ENCODE measurements at places on chromosomes 7 and 10.

- DNase-seq = no peak
Measured at GRCh38 chr7:37109016-37109683, 339.5 kb downstream of the ELMO1 start.

DNA sequence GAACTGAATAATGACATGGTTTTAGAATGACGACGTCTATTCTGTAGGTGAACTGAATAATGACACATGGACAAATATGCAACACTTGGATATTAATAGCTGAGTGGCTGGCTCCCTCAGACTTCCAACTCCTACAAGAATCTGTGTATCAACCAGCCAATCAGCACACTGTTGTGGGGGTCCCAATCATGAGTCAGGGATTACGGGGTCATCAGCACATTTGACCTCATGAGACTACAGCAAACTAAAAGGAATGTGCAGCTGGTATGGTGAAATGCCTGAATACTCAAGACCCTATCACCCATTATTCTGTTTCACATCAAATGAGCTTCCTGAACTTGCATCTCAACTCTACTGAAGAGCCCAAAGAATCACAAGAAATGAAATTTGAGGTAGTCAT is 192.5 kb downstream of the ANK3 start:
- DNase-seq = no peak

GRCh38 chr7:13984061-13984460 is 5.4 kb downstream of the ETV1 start:
- DNase-seq = no peak

- no peak for DNase-seq
Measured at GRCh38 chr10:4494551-4494950, 331.5 kb upstream of the AKR1E2 start.

DNA sequence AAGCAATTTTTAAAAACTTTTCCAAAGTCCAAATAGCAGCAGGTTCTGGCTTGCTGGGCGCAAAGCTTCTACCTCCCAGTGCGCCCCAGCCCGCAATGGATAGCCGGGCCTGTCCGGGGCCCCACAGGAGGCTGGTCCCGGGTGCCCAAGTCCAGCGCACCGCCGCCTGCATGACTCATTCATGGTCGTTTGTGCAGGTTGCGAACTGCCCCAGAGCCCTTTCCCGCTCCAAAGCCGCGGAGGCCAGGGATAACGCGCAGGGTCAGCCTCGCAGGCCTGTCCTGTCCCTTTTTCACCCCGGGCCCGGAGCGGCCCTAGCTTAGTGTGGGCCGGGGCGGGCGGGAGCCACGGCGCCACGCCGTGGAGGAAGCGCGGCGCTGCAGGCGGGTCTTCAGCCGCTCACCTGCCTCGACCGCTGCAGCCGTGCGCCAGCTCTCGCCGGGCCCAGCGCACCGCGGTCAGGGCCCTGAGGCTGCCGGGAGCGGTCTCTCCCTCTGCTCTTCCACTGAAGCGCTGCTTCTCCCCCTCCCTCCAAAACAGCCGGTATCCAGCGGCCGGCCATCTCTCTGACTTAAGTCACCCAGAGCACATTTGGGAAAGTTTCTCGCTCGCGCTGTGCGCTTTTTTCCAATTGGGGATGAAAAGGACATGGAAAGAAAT is 1.7 kb upstream of the EGR2 start:
- peak; percentile 88 for DNase-seq

DNA sequence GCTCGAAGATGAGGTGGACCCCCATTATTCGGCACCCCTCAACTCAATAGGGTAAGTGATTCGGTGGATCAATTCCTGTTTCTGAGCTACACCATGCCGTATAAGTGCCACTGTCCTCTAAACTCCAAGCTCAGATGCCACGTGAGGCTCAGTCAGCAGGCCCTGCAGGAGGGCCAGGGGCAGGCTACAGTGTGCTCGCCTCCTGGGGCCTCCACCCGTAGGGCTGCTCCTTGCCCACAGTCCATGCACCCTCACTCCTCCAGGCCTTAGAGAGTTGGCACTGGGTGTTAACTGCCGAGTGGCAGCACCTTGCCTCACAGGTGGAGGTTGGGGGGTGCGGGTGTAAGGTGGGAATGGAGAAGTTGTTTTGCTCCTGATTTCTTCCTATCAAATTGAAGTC is 12.1 kb downstream of the C10orf53 start:
- no peak for DNase-seq

DNA sequence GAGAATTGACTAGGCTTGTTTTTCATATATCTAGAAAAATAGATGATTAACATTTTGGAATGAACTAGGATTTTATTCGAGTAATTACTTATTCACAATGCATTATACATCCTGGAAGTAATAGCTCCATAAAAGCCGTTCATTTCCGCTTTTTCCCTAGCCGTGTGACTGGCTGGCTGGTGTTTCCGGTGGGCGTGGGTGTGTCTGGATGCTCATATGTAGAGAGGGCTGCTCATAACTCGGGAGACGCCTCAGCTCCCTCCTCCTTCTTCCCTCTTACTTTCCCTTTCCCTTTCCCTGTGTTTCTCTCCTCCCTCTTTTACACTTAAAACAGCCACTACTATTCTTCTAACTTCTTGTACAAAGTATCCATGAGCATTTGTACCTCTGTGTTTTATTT is 187.7 kb upstream of the VSTM2A start:
- DNase-seq = no peak

All from GM10248 (cell line).